Tracheal epithelial cell (primary cell): ENCODE measurements at places on chromosomes 13 and 19. TPM values are rescaled to one million over a fixed set of nuclear protein-coding genes. Genes with fewer than 3 reads are reported as not detected.

The EBI3 gene
- total RNA-seq, result 0.96 TPM in 1 of 2 replicates, not detected in the other

The C19orf67 gene
- 0.48 TPM in 1 of 2 replicates, not detected in the other for total RNA-seq

The PTH2 gene
- total RNA-seq, result not detected in 2 replicates

The ZNF320 gene
- total RNA-seq, result 17.1 and 30.8 TPM in 2 replicates

The CEACAM19 gene
- total RNA-seq, result 1.2 and 1.7 TPM in 2 replicates
